Adipocyte (in vitro differentiated cells): ENCODE measurements at places on chromosomes 16 and 17.

- DNase-seq = peak; percentile 5
These were observed 432.7 kb upstream of the ASIC2 start for GRCh38 chr17:33725675-33726271.

DNA sequence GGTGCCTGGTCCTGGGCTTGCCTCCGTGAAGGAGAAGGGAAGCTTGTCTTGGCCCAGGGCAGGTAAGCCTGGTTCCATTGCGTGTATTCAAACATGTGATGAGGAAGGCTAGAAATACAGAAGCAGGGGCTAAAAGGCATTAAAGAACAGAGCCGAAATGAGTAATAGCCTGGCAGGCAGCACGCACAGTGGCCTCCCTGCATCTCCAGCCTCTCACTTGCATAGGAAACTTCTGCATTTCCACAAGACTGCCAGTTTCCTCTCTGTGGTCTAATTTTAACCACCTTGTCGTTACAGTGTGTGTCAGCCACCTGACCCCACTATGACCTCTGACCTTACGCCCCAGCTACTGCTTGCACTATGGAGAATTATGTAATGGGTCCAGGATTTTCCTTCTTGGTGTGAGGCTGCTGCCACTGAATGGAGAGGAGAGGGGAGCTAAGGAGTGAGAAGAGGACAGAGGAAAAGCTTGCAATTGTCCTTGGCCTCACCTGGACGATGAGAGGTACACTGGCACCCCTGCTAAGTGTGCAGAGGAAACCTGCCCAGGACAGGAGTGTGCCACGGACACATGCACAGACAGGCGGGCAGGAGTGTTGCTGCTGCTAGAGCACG lies 32.8 kb downstream of the HIC1 start:
- DNase-seq = no peak

DNA sequence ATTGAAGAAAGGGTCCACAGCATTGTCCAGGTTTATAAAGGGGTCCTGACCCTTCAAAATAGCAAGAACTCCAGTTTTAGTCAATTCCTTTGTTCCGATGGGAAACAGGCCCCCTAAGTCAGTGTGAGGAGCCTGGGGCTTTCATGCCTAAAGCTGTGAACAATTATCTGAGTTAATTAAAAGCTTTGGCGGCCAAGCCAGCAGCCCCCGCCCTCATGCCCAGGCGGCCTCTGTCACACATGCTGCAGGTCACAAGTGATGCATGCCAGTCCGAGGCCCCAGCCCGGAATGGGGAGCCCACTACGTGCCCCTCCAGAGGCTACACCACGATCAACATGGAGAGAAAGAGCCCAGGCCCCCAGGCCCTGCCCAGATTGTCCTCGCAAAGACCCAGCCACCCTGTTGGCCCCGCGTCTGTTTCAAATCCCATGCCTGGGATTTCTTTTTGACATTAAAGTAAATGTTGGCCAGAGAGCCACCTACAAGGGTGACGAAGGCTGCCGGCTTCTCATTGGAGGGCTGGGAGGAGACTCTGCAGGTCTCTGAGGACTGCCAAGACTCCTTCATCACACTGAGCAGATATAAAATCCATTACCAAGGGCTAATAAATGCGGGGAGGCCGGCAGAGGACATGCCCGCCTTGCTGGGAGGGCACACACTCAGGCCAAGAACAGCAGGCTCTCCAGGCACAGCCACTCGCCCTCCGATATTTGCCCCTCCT lies 14.5 kb upstream of the PITPNM3 start:
- no peak for DNase-seq

- DNase-seq = no peak
These were observed 11.0 kb downstream of the NEUROD2 start for GRCh38 chr17:39596543-39597267.

DNA sequence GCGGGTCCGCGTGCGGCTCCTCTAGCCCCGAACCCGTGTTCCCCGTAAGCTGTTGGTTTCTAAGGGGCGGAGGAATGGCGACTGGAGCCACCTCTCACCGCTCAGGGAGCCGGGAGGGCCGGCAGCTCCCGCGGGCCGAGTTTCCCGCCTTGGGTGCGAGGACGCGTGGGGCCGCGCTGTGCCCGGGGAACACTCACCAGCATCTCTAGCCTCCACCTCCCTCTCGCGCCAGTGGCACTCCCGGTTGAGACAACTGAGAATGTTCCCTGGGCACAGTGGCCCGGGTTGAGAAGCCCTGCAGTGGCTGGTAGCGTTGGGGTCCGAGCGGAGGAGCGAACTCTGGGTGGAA lies 560 bp downstream of the TELO2 start:
- DNase-seq = peak; percentile 55

DNA sequence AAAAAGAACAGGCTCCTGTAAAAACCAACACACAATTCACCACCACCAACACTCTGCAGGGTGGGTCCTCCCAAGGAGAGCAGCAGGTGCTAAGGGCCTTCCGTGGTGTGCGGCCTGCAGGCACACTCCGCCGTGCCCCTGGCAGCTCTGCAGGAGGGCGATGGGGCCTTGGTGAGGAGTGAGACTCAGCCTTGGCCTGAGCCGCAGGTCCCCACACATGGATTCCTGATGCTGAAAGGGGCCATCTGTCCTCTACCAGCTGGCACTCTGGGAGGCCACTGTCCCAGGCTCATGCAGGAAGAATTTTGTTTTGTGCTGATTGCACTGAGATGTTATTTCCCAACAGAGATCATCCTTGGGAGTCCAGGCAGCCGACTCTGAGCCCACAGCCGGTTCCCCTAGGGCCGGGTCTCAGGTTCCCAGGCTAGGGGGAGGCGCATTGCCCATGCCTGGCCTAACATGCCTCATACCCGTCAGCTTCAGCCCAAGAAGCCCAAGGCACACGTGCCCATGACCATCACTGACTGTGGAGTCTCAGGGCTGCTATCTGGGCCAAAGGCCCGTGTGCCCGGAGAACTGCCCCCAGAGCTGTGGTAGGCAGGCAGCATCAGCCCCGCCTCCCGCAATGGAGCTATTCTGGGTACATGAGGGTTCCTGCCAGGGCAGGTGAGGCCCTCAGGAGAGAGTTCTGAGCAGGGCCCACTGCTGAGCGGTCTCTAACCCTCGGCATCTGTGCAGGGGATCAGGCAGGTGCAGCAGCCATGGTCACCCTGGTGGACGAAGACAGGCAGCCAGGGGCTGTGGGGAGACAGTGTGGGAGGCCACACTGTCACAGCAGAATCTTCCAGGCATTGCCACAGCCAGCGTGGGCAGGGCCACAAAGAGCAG lies 97.9 kb upstream of the ZNF469 start:
- DNase-seq = no peak
